Metanephros (tissue), 2 donors: ENCODE measurements at places on chromosomes 7 and 10. TPM values are rescaled to one million over a fixed set of nuclear protein-coding genes. Genes with fewer than 3 reads are reported as not detected.

Gene CALML5
- not detected for total RNA-seq

Gene PRKCQ
- 17.2 TPM for total RNA-seq

Gene SSBP1
- total RNA-seq: 68.4 TPM

Gene ZNF777
- total RNA-seq: 9.8 TPM

Gene TACC2
- 26.1 TPM for total RNA-seq

Gene NYAP1
- total RNA-seq: 2.9 TPM
